ENCODE measurements at places on chromosomes 13 and 19.

GRCh38 chr19:44740351-44740824 lies 8.1 kb upstream of the BCL3 start:
- no peak for DNase-seq

DNA sequence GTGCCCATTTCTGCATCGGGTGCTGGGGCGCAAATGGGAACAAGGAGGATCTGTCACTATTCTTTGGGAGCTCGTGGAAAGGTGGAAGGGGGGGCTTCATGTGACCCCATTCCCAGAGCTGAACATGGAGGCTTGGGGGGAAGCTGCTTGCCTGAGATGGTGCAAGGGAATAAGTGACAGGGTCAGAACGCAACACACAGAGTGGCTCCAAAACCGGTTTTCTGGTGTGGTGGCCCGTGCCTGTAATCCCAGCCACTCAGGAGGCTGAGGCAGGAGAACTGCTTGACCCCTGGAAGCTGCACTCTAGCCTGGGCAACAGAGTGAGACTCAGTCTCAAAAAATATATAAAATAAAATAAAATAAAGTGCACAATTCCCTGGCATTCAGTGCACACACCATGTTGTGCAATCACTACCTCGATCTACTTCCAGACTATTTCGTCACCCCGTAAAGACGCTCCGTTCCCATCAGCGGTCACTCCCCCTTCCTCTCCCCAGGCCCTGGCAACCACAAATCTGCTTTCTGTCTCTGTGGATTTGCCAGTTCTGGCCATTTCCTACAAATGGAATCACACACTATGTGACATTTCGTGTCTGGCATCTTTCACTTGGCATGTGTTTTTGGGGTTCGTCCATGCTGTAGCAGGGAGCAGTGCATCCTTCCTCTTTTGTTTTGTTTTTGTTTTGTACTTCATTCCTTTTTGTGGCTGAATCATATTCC lies 18.2 kb upstream of the COMP start:
- DNase-seq, result peak; percentile 26

- no peak for DNase-seq
These were observed 29.7 kb upstream of the CPB2 start for GRCh38 chr13:46134494-46134893.

DNA sequence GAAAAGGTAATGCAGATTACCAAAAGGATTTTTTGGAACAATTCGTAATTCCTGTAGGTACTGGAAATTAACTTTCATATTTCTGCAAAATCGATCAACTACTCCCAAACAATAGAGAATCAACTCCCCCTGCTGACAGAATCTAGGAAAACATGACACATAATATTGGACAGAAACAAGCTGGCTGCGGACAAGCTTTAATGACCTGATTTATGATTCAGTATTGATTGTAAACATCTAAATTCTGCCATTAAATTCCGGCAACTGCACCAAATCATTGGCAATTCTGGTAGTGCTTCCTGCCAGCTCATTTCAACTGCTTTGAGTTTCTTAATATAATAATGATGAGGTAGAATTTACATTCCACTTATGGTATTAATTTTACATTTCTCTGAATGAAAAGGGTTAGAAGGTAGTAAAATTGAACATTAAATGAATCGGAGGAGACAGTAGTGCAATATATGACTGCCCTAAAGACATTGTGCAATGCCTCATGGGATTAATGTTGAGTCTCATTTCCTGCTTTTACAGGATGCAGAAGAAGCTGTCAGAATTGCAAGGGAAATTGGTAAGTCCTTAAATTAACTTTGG lies 146.5 kb downstream of the PCCA start:
- DNase-seq, result no peak

DNA sequence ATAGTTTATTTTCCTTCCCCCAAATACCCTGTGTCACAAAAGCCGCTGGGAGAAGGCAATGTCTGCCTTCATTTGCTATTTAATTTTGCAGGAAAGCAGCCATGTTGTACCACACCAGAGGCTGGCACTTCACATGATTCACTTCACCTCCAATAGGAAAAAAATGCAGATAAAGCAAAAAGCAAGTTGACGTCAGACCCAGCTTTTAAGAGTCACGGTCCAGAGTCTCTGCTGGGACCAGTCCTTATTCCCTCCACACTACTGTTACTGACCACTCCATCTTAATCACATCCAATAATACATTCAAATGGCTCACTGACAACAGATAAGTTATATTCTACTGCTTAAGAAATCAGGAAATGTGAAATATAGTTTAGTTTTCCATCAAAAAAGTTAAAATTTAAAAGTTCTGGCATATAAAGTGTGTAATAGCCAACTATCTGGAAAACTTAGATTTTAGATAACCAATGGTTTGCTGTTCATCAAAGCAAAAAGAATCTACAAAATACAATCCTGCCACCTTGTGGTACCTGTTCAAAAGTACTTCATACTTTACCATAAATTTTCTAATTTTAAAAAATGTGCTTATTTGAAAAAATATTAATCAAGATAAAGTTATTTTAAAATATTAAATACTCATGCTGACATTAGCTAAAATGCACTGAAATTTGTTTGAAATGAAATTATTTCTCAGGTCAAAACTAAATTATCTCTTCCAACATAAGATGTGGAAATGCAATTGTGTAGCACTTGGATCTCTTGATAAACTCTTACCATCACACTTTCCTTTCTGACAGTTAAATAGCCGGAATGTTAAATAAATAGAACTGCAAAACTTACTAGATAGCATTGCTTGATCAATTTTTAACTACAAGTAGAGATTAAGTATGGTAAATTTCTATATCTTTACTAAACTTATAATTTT lies 97.3 kb downstream of the SERP2 start:
- peak; percentile 55 for DNase-seq

- no peak for DNase-seq
These were observed 7.1 kb downstream of the LDLR start for GRCh38 chr19:11096210-11096841.

DNA sequence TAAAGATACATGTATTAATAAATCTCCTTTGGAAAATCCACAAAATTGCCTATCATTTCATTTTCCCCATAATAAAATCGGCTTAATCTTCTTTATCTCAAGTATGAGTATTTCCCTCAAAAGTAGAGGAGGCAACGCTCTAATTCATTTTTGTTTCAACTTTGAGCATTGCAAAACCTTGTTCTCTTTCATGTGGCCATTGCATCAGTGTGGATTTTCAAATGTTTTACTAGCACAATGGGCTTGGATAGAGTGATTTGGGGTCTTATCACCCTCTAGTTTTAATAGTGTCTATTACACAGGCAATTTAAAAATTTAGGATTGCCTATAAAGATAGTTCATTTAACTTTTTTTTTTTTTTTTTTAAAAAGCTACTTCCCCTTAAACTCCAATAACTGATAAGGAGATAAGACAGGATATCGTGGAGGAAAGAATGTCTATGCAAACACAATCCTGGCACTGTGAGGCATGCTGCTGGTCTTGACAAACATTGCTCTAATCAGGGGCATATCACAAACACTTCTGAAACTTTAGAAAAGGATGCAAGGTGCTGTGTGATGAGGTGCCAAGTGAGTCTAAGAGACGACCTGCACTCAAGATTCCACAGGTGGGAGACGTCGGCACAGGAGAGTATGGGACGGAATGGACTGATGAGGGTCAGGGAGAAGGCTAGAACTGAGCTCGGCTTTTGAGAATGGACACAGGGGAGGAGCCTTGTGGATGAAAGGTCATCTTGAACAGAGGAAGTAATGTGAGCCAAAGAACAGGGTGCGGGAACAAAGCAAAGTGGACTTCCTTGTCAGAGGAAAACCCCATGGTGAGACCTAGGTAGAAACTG lies 199.7 kb downstream of the IRS2 start:
- peak; percentile 57 for DNase-seq

DNA sequence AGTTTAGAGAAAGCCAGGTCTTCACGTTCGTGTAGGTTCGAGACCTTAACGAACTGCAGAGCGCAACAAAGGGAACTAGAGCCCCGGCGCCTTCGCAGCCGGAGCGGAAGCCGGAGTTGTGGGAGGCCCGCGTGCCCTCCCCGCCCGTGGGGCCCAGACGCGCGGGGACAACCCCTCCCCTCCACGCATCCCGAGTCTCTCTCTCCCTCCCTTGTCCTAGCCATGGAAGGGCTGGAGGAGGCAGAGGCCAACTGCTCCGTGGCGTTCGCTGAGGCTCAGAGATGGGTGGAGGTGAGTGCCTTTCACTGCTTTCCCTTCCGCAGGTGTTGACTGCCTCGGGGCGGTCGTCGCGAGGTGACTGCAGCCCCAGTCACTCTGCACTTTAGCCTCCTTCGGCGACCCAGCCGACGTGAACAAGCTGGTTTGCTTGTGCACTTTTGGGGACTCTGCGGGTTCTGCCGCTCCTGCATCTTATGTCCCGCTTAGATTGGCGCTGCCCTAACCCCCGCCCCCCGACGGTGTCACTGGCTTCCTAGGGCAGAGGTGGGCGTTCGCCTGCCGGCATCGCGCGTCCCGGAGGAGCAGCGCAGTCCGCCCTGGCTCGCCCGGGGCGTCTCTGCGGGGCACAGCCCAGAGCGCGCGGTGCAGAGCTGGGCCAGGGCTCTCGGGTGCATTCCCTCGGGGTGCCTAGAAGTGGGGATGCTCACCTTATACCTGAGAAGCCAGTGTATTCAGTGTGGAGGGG lies 478 bp downstream of the LMO7 start:
- DNase-seq, result no peak

DNA sequence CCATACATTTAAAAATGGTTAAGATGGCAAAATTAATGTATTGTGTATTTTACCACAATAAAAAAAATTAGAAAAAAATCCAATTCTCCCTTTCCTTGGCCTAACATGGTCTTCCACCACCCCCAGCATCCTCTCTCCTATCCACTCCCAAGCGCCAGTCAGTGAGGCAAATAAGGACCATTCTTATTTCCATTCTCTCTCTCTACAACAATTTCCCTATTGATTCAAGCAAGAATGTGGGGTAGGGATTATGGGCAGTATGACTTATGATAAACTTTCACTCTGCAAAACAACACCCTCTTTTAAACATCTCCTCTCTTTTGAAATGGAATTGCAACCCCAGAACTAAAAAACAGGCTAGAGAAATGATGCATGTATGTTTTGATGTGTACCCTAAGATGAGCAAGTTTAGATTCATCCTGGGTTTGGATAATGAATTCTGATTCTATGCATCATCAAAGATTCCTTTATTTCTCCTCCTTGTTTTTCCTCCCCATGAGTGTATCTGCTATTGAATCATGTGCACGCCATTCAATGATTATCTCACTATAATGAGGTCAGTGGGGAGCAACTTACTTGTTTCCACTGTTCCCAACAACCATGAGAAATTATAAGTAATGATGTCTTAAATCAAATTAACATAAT lies 3.5 kb downstream of the STARD13 start:
- no peak for DNase-seq

DNA sequence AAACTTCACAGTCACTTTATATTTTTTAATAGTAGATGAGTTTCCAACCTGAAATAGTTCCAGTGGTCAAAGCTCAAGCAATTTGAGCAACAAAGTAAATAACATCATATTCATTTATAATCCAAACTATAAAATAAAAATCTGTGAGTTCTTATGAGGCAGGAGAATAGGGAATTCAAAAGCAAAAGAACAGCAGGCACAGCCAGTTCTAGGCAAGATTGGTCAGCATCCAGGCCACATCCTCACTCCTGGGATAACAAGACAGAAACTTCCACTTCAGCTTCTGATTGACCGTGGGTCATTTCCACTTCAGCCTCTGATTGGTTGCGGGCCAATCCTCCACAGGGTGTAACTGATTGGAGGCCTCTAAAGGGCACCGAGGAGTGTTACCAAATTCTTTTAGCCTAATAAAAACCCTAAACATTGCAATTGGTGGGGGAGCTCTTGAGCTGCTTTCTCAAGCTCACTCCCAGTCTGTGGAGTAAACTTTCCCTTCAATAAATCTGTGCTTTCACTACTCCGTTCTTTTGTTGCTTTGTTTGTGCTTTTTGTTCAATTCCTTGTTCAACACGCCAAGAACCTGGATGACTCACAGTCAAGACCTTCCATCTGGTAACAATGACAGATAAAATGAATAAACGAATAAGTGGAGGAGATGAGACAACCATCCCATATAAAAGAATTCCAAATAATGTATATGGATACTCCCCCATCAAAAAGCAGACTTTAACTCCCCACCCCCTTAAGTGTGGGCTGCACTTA lies 42.6 kb upstream of the AMER2 start:
- DNase-seq, result peak; percentile 6

- DNase-seq, result no peak
These were observed 82.7 kb upstream of the PCDH8 start for GRCh38 chr13:52931131-52931530.

- DNase-seq, result peak; percentile 84
These were observed 12.0 kb upstream of the NUMBL start for GRCh38 chr19:40702337-40703012.

DNA sequence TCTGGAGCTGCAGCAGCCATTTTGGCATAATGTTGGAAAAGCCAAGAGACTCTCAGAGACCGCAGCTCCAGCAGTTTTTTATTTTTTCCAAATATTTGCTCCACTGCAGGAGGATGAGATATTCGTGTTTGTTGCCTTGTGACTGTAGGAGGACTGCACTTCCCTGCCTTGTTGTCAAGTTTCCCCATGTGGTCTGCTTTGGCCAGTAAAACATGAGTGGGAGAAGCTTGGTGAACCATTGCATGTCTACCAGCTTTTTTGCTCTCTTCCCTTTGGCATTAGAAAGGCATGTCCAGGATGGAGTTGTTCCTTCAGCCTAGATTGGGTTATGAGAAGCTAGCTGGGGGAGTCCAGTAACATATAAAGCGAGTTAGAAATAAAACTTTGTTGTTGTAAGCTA lies 47.7 kb upstream of the ALOX5AP start:
- DNase-seq, result no peak

DNA sequence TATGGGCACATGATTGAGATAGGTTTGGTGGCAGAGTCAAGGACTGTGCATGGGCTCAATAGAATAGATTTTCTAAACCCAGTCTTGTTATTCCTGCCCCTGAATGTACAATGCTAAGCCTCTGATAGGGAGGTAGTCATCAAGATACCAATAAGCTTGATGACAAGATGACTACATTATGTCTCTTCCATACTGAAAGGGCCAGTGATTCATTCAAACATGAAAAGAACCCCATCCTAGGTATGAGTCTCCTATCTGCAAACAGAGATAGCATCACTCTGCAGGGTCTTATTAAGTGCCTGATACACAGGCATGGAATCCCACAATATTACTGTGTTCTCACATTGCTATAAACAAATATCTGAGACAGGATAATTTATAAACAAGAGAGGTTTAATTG lies 40.3 kb upstream of the UFM1 start:
- DNase-seq, result no peak

- no peak for DNase-seq
These were observed 3.4 kb downstream of the TCF3 start for GRCh38 chr19:1648920-1649541.

DNA sequence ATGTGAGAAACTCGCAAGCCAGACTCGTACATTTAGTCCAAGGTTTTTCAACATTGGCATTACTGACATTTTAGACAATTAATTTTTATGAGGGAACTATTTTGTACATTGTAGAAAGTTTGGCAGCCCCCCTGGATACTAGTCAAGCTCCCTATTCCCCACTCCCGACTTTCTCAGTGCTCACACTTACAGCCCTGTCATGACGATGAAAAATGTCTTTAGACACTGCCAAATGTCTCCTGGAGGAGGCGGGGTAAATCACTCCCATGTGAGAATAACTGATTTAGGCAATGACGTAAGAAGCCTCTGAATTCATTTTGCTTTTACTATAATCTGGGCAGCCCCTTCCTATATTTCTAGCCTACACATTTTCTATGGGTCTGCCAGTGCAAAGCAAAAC lies 535.8 kb upstream of the KLHL1 start:
- DNase-seq, result no peak

- DNase-seq, result no peak
These were observed 1269.7 kb upstream of the SPRY2 start for GRCh38 chr13:81610644-81611043.
